NCI-H146 (cell line): ENCODE measurements at places on chromosomes 16 and 17.

DNA sequence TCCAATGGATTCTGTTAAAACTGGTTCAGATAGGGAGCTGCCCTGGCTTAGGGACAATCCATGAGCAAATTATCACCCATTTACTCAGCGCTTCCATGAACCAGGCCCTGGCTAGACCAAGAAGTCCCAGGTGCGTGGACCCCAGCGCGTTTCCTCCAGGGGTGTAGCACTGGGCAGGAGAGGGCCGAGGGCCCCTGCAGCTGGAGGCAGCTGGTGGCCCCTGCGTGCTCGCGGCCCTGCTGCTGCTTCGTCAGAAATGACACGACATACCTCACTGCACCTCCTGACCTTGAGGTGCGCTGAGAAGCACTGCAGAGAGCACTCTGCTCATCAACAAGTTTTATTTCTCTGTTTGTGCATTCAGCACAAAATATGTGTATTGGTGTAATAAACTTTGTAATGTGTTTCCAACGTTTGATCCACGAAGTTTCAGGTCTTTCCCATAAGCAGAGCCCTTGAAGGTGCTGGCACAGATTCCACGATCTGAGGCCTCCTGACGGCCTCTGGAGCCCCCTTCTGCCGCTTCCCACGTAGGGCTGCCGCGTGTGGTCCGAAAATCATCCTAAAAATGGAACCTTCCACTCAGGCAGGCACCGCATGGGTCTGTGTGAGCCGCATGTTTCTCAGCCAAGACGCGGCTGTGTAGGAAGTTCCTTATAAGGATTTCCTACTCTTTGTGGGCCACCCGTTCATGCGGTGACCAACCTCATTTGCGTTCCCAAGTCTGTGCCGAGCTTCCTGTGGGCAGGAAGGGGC lies 50.8 kb upstream of the ZCCHC14 start:
- DNase-seq: no peak

DNA sequence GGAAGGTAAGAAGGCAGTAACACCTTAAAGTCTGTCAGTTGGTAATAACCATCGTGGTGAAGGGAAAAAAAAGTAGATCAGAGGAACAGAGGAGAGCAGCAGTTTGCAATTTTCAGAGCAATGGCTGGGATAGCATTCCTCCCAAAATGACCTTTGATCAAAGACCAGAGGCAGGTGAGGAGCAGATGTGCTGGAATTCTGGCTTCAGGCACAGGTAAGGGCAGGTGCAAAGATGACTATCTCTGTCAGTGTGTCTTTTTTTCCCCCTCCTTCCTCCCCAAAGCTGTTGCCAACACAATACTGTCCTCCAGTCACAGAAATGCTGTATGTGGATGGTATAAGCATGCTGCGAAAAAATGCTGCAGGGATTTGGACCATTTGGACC lies 166.7 kb downstream of the XYLT1 start:
- DNase-seq: no peak

DNA sequence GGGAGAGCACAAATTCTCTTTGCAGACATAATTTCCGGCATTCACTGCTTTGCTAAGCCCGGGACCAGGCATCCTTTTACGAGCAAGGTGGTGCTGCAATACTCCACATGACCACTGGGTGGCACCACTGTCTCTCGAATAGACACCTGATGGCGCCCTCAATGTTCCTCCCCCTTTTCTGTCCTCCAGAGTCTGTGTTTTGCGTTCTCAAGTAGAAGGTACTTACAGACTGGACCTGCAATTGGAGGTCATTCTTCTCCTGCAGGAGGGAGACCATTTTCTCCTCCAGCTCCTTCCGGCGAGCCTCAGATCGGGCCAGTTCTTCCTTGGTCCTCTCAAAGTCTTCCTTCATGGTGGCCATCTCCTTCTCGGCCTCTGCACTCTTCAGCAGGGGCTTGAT lies 45.2 kb downstream of the MYH13 start:
- peak; percentile 60 for DNase-seq

- DNase-seq: no peak
Observed at GRCh38 chr17:9900044-9900594, 5.0 kb downstream of the RCVRN start.

DNA sequence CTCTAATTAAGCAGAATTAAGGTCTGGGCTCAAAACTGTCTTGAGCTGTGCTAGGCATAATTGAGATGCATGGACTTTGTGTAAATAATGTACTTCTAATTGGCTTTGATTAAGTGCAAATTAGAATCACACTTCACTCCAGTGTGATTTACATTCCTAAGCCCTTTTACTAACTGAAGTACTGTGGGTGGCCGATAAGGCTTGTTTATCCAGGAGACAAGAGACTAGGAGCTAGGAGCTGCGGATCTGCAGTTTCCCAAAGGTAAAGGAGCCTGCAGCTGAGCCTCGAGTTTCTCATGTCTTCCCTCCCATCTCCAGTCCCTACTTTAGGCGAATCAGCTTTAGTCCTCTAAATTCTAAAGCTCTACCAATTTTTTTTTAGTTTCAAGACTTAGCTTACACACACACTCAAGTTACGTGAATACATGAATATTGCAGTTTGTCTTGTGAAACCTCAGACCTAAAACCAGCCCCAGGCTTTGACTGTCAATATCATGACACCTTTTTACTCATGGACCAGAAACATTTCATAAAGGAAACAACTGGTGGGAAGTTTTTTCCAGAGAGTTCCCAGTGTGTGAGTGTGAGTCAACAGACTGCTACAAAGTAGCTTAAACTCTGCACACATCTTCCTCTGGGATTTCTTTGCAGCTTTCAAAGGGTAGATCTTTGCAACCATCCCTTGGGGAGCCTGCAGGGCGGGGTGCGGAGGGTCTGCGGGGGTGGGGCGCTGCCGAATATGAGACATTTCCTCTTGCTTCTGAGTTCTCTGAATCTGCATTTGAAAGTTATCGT lies 113.9 kb upstream of the TBX2 start:
- no peak for DNase-seq

DNA sequence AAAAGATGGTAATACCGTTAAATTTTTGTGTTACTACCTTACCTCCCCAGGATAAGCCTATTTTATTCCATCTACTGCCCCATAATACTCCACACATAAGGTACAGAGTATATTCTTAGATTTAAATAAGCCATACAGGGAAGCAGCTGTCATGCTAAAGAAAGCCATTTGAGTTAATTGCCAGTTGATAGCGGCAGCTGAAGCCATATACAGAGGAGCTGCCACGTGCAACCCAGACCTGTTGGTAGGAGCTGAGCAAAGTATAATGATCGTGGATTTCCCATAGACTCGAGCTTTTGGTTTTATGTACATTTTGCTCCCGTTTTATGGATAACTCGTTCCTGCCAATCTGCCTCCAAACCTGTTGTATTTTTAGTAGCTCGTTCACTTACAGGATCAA lies 12.0 kb downstream of the CPSF4L start:
- peak; percentile 53 for DNase-seq

DNA sequence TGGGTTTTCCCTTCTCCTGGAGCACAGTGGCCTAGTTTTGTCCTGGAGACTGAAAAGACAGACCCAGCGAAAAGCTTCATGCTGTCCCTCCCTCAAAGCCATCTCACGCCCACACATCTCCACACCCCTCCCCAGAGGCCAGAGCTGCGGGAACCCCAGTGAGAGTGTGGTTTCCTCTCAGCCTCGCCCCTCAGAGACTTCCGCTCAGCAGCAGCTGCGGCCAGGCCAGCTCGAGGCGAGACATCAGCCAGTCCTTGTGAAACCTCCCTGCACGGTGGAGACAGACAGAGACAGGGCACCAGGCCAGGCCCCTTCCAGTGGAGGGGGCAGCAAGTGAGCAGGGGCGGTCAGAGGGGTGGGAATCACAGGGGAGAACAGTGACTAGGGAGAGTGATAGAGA lies 77.0 kb upstream of the TNRC6C start:
- no peak for DNase-seq

- no peak for DNase-seq
Observed at GRCh38 chr17:29677824-29678223, 55.1 kb upstream of the CORO6 start.

DNA sequence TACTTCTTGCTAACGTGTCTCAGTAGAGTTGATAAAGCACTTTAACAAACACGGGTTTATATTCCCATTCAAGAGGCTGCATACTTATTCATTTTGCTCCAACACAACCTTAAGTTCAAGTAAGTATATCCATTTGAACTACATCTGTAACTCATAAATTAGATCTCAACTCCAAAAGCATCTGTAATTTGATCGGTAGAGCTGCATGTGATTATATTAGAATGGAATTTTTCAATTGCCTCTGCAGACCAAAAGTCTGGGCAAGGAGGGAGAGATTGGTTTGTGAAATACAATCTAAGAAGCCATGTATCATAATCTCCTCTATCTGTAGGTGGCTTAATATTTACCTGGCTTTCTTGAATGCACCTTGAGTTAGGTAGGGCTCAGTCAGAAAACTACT lies 371.0 kb downstream of the RBFOX1 start:
- DNase-seq: no peak

- DNase-seq: no peak
Observed at GRCh38 chr17:4329838-4330237, 36.6 kb downstream of the UBE2G1 start.

DNA sequence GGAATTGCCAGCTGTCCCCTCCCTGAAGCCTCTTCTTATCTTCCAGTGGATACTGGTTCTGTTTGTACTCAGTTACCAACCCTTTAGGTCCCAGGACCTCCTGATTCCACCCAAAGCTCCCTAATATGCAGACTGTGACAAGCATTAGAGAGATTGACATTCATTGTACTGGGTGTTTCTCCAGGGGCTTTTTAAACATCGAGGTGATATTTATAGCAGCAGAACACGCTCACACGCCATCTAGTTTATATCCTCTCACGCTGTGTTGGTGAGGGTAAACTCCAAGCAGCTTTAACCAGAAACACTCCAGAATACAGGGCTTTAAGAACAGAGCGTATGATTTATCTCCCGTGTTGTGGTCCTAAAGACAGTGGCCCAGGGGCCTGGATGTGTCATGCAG lies 238.4 kb downstream of the IRF8 start:
- no peak for DNase-seq

DNA sequence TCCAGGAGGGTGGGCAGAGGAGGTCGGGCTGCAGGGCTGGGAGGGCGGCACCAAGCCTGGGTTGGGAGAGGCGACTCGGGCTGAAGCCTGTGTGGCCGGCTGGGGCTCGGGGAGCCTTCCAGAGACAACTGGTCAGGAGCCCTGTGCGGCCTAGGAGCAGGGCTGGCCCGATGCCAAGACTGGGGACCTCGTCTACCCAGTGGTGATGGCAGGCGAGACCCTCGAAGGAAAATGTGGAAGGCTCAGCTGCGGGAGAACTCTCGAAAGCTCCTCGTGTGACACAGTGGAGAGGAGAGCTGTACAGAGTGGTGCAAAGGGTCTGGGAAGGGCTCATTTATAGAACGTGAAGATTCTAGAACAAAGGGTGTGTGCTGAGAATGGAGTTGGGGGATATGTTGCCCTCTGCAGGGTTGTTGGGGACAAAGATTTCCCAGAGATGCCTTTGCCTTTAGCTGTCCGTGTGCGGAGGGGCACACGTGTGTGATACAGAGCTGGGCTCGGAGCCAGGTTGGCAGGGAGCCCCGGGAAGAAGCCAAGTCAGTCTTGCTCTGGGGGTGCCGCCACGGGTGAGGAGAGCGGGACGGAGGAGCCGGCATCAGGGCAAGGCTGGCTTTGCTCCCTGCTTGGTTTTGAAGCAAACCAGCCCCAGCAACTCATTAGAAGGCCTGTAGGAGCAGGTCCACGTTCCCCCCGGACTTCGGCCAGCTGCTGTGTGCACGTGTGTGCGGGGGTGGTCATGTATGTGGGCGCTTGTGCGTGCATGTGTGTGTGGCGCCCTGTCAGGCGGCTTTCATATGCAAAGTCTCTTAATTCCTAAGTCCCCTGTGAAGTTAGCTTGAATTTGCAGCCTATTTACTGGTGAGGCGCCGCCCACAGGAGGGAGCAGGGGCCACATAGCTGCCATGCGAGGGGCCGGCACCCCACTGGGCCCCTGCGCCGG lies 132.4 kb upstream of the CHMP6 start:
- DNase-seq: no peak

GRCh38 chr16:61385392-61386071 lies 650.7 kb downstream of the CDH8 start:
- no peak for DNase-seq
